ENCODE measurements at places on chromosomes 2 and 18.

DNA sequence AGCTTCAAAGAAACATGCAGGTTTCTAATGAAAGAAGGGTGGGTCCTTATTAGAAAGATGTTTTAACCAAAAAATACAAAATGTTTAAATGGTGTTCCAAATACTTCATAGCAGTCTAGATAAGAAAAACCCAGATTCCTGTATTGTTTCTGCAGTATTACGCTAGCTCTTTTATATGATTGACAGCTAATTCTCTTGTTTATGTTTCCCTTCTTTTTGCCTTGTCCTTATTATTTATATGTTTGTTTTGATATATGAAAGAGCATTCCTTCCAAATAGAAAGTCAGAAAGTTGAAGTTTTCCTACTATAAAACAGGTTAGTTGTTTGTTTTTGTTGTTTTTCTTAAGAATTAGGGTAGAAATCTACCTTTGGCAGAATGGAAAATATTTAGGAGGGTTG is 41.1 kb upstream of the PNPT1 start:
- no peak for DNase-seq

GRCh38 chr18:12745095-12745795 is 42.4 kb downstream of the PSMG2 start:
- peak; percentile 57 for DNase-seq

DNA sequence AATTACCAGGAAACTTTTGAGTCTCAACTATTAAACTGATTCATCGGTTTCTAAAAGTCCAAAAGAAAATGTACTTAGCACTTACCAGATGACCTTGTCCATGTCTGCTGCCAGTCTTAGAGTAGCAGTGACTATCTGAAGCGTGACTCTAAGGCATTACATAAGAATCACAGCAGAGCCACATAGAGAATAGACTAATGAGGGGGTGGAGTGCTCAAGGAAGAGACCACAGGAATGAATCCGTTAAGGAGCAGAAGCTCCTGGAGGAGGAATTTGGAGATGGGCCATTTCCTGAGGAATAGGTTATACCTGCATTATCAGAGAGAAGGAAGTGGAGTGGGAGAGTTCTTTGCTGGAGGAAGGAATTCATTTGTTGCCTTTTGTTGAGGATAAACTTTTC is 116.0 kb downstream of the MAP3K20 start:
- DNase-seq = no peak

DNA sequence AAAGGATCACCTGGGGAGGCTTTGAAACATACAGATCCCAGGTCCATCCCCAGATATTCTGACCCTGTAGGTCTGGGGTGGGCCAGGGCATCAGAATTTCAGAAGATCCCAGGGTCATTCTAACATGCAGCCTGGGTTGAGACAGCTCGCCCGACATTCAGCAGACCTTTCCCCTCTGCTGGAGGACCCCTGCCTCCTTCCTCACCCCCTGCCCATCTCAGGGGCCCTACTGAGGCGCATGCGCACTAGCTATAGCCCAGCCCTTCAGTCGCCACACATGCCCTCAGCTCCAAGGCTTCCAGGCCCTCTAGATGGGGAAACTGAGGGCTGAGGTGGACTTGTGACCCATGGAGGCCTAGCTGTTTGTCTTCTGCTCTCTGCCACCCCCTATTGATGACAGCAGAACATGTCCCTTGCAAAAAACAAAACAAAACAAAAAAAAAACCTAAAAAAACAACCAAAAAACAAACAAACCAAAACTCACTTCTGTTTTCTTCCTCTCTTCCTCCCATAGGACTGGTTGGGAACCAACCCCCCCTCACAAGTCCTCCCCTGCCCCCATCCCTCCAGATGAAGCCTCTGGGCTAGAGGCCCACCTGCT is 91.3 kb downstream of the ZBTB7C start:
- DNase-seq = no peak

- peak; percentile 57 for DNase-seq
These were observed 323.1 kb downstream of the CTNNA2 start for GRCh38 chr2:79835911-79836310.
